ENCODE measurements at places on chromosomes 11 and 22.

GRCh38 chr11:76752321-76753143 is 30.6 kb upstream of the TSKU start:
- no peaks in the 10 kb centered on the region for H3K36me3 ChIP-seq
- H3K4me3 ChIP-seq: no peak overlapping the region
- H3K27me3 ChIP-seq: no peaks in the 10 kb centered on the region
- DNase-seq: no peak

GRCh38 chr11:690738-691633 is 4.0 kb downstream of the DEAF1 start:
- no peak overlapping the region for H3K27ac ChIP-seq
- H3K36me3 ChIP-seq: peaks cover 10% of the 10 kb centered on the region
- no peak overlapping the region for H3K4me3 ChIP-seq
- peaks cover 10% of the 10 kb centered on the region for H3K4me1 ChIP-seq
- peak; percentile 67 for DNase-seq
- no peaks in the 10 kb centered on the region for H3K27me3 ChIP-seq

DNA sequence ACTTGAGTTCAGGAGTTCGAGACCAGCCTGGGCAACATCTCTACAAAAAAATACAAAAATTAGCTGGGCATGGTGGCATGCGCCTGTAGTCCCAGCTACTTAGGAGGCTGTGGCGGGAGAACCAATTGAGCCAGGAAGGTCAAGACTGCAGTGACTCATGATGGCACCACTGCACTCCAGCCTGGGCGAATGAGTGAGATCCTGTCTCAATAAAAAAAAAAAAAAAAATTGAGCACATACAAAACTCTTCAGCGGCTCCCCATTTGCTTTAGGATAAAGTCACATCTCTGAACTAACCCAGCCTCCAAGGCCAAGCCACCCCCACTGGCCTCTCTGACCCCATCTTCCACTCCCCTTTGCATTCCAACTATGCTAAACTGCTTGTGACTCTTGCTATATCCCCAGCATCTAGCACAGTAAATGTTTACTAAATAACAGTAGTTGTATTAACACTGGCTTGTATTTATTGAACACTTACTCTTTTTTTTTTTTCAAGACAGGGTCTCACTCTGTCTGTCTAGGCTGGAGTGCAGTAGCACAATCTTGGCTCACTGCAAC is 28.9 kb downstream of the CREB3L1 start:
- no peak for DNase-seq
- H3K36me3 ChIP-seq: no peaks in the 10 kb centered on the region
- H3K4me1 ChIP-seq: no peaks in the 10 kb centered on the region

DNA sequence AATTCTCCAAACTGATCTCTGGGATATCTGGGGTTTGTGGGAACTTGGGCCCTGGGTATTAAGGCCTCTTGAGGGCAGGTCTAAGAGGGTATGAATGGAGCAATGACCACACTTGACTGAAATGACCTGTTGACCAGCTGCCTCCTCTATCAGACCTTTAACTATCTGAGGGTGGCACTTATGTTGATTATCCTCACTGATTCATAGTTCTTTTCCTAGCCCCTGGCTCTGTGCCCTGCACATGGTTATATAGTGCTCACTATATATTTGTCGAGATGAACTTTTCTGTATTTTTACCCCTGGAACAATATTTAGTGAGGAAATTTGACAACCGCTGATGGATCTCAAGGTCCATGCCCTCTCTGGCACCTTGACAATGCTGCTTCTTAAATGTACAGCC is 305.5 kb upstream of the PLET1 start:
- no peak overlapping the region for H3K4me3 ChIP-seq
- no peaks in the 10 kb centered on the region for H3K27me3 ChIP-seq
- peaks cover 4% of the 10 kb centered on the region for H3K4me1 ChIP-seq
- DNase-seq: no peak
- H3K36me3 ChIP-seq: no peaks in the 10 kb centered on the region

DNA sequence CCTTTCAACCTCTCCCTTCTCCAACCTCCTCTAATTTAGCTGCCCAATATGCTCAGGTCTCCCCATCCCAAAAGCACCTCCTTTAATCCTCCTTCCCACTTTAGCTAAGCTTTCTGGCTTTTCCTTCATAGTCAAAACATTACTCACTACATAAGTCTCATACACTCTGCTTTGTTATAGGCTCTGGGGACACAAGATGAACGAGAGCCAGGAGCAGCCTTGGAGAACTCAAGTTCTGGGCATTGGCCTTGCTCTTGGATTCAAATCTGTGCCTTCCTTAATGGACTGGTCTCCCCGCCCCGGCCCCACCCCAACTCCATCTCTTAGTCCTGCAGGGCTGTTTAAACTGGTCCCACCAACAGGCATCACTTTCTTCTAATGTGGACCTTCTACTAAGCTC is 11.4 kb upstream of the HPX start:
- no peak for DNase-seq
- peaks cover 26% of the 10 kb centered on the region for H3K36me3 ChIP-seq
- H3K27ac ChIP-seq: no peak overlapping the region
- H3K4me3 ChIP-seq: no peak overlapping the region
- no peaks in the 10 kb centered on the region for H3K4me1 ChIP-seq

DNA sequence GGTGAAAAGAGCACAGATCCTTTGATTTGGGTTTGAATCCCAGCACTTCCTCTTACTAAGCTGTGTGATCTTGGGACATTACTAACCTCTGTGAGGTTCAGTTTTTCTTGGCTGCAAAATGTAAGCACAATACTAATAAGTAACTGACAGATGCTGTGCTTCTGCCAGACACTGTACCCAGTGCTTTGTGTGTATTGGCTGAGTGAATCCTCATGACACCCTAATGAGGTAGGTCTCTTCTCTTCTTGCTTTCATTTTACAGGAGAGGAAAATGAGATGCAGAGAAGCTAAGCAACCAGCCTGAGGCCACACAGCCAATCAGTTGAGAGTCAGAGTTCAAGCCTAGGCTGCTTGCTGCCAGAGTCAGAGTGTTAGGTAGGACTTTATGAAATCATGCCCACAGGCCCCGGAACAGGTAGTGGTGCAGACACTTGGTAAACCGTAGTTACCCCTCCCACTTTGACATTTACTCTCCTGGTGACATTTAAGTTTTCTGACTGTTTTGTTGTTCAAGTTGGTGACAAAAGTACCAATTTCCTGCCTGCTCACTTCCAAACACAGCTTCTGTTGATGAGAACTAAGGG is 21.2 kb downstream of the PTPRJ start:
- peak overlapping the region; percentile 69 for H3K27ac ChIP-seq
- H3K27me3 ChIP-seq: no peaks in the 10 kb centered on the region
- peak overlapping the region; percentile 1 for H3K4me3 ChIP-seq
- DNase-seq: no peak
- peaks cover 89% of the 10 kb centered on the region for H3K4me1 ChIP-seq

GRCh38 chr11:76523147-76523546 is 78.3 kb downstream of the EMSY start:
- H3K36me3 ChIP-seq: peaks cover 4% of the 10 kb centered on the region
- no peaks in the 10 kb centered on the region for H3K27me3 ChIP-seq
- no peaks in the 10 kb centered on the region for H3K4me1 ChIP-seq
- no peak overlapping the region for H3K27ac ChIP-seq
- no peak for DNase-seq

- H3K4me1 ChIP-seq: peaks cover 18% of the 10 kb centered on the region
- peak overlapping the region; percentile 27 for H3K27ac ChIP-seq
- no peaks in the 10 kb centered on the region for H3K36me3 ChIP-seq
- no peak for DNase-seq
- no peaks in the 10 kb centered on the region for H3K27me3 ChIP-seq
Measured at GRCh38 chr11:35363854-35364780, 55.2 kb downstream of the SLC1A2 start.

- no peaks in the 10 kb centered on the region for H3K4me1 ChIP-seq
- H3K4me3 ChIP-seq: no peak overlapping the region
- H3K27me3 ChIP-seq: no peaks in the 10 kb centered on the region
- H3K27ac ChIP-seq: no peak overlapping the region
- no peak for DNase-seq
Measured at GRCh38 chr22:26241361-26241760, 72.1 kb downstream of the SEZ6L start.

GRCh38 chr22:50660306-50660705 is 12.3 kb upstream of the SHANK3 start:
- H3K27ac ChIP-seq: no peak overlapping the region
- no peak for DNase-seq
- H3K36me3 ChIP-seq: no peaks in the 10 kb centered on the region
- H3K4me3 ChIP-seq: no peak overlapping the region
- no peaks in the 10 kb centered on the region for H3K27me3 ChIP-seq
- peaks cover 4% of the 10 kb centered on the region for H3K4me1 ChIP-seq

- no peaks in the 10 kb centered on the region for H3K36me3 ChIP-seq
- peak overlapping the region; percentile 46 for H3K4me3 ChIP-seq
- no peak for DNase-seq
Measured at GRCh38 chr11:9004183-9004926, 554 bp upstream of the NRIP3 start.

GRCh38 chr11:46100670-46101069 is 20.6 kb downstream of the PHF21A start:
- H3K27me3 ChIP-seq: no peaks in the 10 kb centered on the region
- H3K36me3 ChIP-seq: no peaks in the 10 kb centered on the region
- no peak for DNase-seq
- H3K4me3 ChIP-seq: no peak overlapping the region

- no peak overlapping the region for H3K4me3 ChIP-seq
- no peaks in the 10 kb centered on the region for H3K27me3 ChIP-seq
- no peaks in the 10 kb centered on the region for H3K36me3 ChIP-seq
- no peaks in the 10 kb centered on the region for H3K4me1 ChIP-seq
- no peak overlapping the region for H3K27ac ChIP-seq
Measured at GRCh38 chr11:1162138-1162475, 4.4 kb downstream of the MUC5AC start.

DNA sequence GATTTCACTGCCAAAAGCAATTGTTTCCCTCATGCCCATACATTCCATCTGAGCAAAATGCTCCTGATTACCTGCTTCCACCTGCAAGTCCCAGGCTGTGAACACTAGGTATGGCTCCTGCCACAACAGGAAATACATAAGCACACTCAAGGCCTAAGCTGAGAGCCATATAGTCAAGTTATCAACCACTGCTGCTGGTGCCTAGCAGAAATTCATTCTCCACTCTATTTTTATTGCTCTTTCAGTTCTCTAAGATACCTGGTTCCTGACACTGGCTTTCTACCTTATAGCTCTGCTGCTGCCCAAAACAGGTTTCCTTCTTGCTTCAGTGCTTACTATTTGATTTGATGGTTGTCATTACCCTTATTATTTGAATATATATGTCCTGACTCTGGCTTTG is 31.6 kb downstream of the SLC36A4 start:
- no peak overlapping the region for H3K27ac ChIP-seq
- peaks cover 8% of the 10 kb centered on the region for H3K36me3 ChIP-seq
- no peaks in the 10 kb centered on the region for H3K4me1 ChIP-seq
- H3K27me3 ChIP-seq: no peaks in the 10 kb centered on the region
- no peak for DNase-seq

GRCh38 chr11:83521647-83522596 is 235.8 kb upstream of the CCDC90B start:
- H3K36me3 ChIP-seq: no peaks in the 10 kb centered on the region
- H3K27me3 ChIP-seq: no peaks in the 10 kb centered on the region
- H3K4me1 ChIP-seq: peaks cover 10% of the 10 kb centered on the region
- no peak overlapping the region for H3K4me3 ChIP-seq
- DNase-seq: no peak
- no peak overlapping the region for H3K27ac ChIP-seq

DNA sequence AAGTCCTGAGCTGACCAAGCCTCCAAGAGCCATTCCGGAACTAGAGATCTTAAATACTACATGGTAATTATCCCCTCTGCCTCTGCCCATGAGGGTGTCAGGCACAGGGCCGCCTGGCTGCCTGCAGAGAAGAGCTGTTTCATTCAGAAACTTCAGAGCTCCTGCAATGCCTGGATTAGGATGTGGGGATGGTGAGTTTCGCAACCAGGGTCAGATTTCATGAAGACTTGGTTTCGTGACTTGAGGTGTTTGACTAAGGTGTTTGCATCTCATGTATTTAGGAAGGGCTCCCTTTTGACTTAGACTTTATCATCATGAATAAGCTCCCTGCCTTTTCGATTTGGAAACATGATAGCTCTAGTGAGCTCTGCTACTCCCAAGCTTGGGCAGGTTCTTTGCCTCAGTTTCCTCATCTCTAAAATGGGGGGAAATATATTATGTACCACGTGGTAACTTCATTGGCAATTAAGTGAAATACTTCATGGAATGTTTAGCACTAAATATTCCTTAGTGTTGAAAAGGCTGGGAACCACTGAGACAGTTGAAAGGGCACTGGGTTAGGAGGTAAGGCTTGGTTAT is 9.1 kb downstream of the TIMP3 start:
- H3K27ac ChIP-seq: no peak overlapping the region
- DNase-seq: no peak
- no peaks in the 10 kb centered on the region for H3K36me3 ChIP-seq

DNA sequence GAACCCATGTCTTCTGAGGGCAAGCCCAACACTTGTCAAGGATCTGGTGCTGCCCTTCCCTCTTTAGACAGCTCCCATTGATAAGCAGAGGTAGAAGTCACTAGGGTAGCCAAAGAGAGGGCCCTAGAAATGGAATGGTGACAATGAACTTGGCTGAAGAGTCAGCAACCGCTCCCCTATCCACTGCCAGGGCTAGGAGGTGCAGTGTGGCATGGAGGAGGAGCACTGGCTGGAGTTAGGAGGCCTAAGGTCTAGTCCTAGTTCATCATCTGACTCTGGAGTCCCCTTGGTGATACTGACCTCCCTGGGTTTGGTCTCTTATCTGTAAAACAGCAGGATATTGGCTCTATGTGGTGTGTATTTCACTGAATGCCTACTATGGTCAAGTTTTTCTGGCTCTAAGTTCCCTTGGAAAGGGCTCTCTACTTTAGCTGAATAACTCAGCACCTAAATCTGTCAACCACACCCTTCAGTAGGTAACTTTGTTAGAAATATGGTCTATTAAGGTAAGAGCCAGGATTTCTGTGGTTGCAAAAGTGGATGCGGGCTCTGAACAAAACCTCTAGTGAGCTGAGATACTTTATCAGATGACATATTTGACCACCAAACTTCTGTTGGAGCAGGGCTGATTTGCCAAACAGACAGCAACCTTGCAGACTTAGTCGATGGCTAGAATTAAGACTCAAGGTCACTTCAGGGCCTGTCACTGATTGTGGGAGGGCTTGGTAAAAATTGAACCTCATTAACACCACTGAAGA is 10.5 kb downstream of the TIMP3 start:
- DNase-seq: no peak
- H3K4me1 ChIP-seq: peaks cover 15% of the 10 kb centered on the region
- no peak overlapping the region for H3K4me3 ChIP-seq
- no peak overlapping the region for H3K27ac ChIP-seq
- no peaks in the 10 kb centered on the region for H3K36me3 ChIP-seq

GRCh38 chr22:36238373-36239149 is 766 bp downstream of the APOL2 start:
- H3K27me3 ChIP-seq: no peaks in the 10 kb centered on the region
- DNase-seq: no peak
- peak overlapping the region; percentile 82 for H3K27ac ChIP-seq
- H3K4me1 ChIP-seq: peaks cover 45% of the 10 kb centered on the region
- H3K4me3 ChIP-seq: peak overlapping the region; percentile 94
